Activated naive CD4-positive, alpha-beta T cell treated with anti-CD3 and anti-CD28 coated beads, Interleukin-2, amount 50 U/mL, for 72 hours (primary cell): ENCODE measurements at places on chromosomes 5 and 9.
A peak's percentile ranks its signal among the peaks of the same experiment; 100 is the strongest.

DNA sequence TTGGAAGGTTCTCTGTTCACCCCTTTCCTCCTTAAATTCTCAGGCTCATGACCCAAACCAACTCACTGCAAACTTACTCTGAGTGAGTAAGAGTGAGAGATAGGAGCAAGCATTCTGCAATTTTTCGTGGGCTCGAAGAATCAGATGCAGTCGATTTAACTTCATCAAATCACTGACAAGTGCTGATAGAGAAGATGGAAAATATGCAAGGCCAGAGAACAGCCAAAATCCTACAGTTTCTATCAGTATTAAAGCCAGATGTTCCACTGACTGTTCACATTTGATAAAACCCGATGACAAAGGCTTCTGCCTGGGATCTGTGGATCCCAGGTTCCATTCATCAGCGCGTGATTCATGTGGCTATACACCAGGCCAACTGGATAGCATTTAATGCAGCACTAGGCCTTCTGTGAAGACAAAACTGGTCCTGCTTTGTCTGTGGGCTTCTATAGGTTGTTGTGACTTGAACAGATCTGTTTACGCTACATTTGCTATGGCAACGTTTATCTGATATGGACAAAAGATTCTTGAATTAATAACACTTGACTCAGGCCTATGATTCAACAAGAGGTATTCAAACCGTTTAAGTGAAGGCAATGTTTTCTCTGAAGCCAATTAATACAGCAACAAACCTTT is 251.2 kb downstream of the NFIB start:
- DNase-seq: no peak

DNA sequence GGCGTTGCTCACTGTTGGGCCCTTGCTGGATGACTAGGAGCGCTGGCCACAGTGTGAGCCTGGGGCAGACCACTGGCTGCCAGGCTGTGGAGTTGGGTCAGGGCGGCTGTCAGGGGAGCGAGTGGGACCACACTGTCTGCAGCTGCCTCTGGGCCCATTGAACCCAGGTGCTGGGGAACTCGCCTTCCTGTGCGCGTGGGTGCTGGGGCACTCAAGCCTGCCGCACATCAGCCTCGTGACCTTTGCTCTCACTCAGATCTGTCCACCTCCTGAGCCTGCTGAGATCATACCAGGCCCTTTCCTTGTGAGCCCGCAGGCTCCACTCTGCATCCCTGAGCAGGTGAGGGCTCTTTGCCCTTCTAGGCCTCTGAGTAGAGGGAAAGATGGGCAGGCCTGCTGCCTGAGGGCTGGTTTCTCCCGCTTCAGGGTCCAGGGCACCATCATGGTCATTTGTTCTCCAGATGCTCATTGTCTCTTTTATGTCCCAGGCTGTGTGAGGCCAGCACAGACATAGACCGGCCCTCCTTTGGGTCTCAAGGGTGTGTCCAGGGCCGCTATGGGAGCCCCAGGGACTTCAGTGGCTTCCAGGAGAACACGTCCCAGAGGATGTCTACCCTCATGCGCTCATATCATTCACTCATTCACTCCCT is 26.5 kb downstream of the WNK2 start:
- no peak for DNase-seq

GRCh38 chr9:5976674-5977397 is 38.6 kb downstream of the RANBP6 start:
- DNase-seq: no peak

DNA sequence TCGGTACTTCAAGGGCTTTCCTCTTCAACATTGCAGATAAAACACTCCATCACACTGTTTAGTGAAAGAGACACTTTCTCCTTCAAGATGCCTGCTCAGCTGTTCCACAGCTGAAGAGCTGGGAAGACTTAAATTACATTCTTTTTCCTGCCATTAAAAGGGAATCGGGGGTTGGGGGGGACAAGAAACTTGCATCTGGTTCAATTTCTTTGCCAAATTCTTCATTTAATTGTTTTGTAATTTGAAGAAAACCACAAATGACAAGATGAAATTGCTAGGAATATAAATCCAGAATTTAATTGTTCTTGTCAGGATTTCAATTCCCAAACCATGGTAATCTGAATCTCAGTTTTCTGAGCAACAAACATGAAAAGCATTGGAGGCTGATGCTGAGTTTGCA is 478.3 kb downstream of the EBF1 start:
- no peak for DNase-seq

- DNase-seq: no peak
Measured at GRCh38 chr9:113694912-113695311, 181.2 kb upstream of the ZNF618 start.

- DNase-seq: peak; percentile 18
Measured at GRCh38 chr9:124210697-124211096, 47.1 kb upstream of the NEK6 start.

GRCh38 chr5:107323536-107323935 is 347.2 kb downstream of the EFNA5 start:
- DNase-seq: no peak

GRCh38 chr9:132869266-132869665 is 8.8 kb downstream of the AK8 start:
- DNase-seq: no peak

- no peak for DNase-seq
Measured at GRCh38 chr5:147406636-147407035, 103.2 kb downstream of the DPYSL3 start.

GRCh38 chr5:176881816-176882566 is 17.2 kb downstream of the HK3 start:
- no peak for DNase-seq

GRCh38 chr5:178376921-178377582 is 144.4 kb upstream of the PHYKPL start:
- DNase-seq: no peak

- DNase-seq: no peak
Measured at GRCh38 chr9:6794936-6795335, 37.2 kb downstream of the KDM4C start.

GRCh38 chr9:132717326-132717945 is 47.2 kb downstream of the GTF3C4 start:
- no peak for DNase-seq

DNA sequence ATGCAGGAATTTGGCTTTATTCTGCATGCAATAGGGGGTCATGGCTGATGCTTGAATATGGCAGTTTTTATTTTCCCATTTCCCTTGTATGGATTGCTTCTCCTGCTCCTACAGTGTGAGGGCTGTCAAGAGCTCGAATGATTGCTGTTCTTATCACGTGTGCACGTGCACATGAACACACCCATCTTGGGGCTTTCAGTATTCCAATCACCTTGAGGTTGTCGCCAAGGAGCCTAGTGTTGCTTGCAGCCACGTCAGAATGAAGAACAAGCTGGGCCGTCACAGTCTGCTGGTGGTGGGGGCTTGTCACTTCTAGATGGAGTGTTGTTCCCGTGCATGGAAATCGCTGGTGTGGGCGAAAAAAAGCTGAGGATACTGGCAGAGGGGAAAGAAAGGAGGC is 219.4 kb upstream of the GLRA1 start:
- DNase-seq: no peak

GRCh38 chr5:65103756-65104440 is 335.2 kb downstream of the CWC27 start:
- DNase-seq: no peak

- no peak for DNase-seq
Measured at GRCh38 chr5:60445921-60446320, 254.0 kb downstream of the DEPDC1B start.

DNA sequence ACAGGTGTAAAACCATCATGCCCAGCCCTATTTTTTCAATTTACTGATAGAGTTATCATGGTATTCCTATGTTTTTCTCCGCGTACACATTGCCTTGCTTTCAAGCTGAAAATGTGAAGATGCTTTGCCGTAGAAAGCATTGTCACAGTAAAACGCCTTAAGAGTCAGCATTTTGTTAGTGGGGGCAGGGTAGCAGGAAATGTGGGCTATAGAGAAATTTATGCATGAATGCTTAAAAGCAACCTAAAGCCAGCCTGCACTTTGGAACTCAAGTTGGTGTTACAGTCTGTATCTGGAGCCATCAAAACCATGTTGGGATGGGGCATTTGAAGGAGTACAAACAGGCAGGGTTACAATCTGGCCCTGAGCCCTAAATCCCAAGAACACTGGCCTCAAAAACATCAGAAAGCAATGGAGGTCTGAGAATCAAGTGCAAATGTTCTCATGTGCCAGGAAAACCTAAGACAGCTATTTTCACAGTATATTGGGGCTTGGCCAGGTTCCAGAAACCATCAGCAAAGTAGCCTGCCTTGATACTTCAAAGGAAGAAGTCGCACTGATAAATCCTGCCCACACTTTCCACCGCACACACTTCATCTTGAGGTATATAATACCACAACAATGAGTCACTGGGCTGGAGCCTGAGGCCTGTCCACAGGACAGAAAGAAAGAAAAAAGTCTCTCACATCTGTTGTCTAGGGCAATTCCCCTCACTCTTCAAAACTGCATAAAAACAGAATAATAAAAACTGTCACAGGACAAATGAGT is 313.8 kb downstream of the ENC1 start:
- peak; percentile 72 for DNase-seq

DNA sequence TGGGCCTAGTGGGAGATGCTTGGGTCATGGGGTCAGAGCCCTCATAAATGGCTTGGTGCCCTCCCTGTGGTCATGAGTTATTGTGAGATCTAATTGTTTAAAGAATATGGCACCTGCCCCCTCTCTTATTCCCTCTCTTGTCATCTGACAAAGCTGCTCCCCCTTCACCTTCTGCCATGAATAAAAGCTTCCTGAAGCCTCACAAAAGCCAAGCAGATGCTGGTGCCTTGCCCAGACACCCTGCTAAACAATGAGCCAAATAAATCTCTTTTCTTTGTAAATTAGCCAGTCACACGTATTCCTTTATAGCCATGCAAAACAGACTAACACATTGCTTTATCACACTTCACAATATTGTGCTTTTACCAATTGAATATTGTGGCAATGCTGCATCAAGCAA is 82.8 kb upstream of the PDE4D start:
- no peak for DNase-seq

DNA sequence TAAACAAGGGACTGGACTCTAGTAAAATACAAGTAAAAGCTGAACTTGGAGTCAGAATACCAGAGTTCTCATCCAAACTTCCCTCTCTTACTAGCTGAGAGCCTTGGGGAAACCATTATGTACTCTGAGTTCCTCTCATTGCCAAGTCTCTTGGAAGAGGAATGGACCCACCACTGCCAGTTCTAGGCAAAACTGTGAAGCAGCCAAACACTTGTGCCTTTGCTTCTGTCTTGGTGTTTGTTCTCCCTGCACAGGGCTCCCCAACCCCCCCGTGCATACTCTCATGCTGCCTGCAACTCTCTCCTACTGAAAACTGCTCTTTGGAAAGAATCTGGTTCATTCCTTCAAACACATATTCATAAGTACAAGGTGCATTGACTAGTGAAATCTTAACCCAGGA is 102.6 kb downstream of the PDZD2 start:
- no peak for DNase-seq

DNA sequence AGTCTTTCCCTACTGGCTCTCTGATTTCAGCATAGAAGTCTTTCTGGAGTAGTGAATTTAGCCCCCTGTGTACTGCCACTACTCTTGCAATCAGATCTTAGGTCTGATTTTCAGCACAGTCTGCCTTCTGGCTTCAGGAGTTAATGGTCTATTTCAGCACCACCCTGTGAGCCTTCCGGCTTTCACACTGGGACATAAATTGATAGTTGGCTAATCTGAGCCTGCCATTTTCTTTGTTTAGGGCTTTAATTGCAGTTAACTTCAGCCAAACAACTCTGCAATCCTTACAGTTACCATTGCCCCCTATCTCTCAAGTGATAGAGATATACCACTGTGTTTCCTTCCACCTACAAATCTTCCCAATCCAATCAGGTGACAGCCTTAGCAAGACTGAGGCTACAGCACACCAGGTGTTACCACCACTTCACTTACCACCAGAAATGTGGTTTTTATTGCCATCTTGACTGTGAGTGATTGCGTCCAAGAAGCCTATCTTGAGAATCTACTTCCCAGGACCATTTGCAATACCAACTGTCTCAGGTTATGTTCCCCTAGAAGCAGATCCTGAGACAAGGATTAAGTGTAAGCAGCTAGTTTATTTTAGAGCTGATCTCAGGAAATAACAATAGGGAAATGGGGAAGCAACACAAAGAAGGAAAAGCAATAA is 51.9 kb upstream of the NEK6 start:
- no peak for DNase-seq

- no peak for DNase-seq
Measured at GRCh38 chr5:82106756-82107155, 134.9 kb downstream of the ATG10 start.

DNA sequence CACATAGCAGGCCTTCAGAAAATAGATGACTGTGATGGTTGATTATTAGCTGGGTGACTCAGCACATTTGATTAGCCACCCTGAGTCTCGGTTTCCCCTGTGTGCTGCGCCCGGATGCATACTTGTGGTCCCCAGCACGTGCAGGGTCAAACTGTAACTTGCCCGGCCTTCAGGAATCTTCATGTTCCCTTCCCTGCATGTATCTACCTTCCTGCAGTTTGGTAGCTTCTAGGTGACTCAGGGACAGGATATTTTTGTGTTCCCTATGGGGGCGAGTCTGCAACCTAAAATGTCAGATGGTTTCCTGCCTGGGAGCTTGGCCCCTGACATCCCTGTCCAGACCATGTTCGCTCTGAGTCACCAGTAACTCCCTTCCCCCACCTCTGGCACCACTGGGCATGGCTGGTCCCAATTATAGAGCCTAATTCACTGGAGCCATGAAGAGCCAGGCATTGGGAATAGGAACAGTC is 13.2 kb downstream of the PTGS1 start:
- DNase-seq: no peak

GRCh38 chr9:126504977-126505455 is 108.7 kb upstream of the LMX1B start:
- DNase-seq: no peak

- no peak for DNase-seq
Measured at GRCh38 chr5:55104036-55104772, 1.8 kb downstream of the GZMA start.
